Effector CD8-positive, alpha-beta T cell (primary cell): ENCODE measurements at places on chromosomes 13 and 19.

- no peak for DNase-seq
Observed at GRCh38 chr19:46861691-46862502, 1.1 kb downstream of the ARHGAP35 start.

DNA sequence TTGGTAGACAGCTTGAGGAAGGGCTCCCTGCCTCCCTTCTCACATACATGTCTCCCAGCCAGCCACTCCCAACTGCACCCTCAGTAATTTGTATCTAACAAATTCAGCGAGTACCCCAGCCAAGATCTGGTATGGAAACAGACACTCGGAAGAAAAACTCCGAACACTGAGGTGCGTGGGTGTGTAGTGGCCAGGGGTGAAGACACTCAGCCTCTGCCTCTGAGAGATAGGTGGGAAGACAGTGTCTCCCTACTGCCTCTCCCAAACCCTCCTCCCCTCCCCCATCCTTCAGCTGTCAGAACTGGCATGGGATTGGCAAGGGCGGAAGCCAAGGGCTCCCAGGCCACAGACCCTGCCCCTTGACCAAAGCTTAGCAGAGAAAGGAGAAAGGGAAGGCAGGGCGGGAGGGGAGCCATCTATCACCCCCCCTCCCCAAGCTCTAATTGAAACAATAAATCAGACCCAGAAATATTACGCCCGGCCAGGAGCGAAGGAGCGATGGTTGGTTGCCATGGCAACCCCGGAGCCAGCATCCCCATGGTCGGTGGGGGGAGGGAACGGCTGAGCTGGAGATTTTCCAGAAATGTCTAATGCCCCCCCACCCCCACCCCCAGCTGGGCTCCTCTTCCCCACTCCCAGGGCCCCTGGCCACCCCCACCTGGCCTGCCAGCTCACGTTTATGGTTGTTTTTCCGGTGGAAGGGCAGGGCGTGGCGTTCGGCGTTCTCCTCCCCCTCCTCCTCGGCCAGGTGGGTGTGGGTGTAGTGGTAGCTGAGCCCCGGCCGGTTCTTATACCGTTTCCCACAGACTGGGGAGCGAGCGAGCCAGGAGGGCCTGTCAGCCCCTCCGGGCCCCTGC is 7.0 kb downstream of the DPF1 start:
- DNase-seq: no peak

GRCh38 chr13:49226613-49227012 is 6.5 kb downstream of the MLNR start:
- no peak for DNase-seq

DNA sequence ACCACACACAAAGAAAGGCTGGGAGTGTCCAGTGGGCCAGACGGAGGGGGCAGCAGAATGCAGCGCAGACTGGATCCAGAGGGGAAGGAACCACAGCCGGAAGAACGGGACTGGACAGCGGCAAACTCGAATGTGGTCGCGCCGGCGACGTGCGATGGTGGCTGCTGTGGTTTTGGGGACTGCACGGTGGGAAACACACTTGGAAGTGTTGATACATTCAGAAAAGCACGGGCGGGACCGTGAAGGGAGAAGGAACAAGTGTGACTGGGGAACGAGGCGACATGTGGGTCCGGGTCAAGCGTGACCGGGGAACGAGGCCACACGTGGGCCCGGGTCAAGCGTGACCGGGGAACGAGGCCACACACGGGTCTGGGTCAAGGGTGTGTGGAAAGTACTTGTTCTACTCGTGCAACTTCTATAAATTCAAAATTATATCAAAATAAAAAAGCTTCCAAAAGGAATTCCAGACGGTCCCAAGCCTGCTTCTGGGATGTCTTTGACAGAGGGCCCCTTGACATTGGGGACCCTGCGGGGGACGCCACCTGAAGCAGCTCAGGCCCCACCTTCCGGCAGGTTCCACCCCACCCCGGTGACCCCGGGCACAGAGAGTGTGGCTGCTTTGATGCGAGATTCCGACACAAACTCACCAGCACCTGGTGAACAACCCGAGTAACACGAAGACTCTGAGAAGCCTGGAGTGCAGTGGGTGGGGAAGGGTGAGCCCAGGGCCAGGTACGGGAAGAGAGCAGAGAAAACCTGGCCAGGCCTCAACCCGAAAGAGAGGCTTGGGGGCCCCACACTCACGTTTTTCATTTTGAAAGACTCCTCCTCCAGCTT is 25.1 kb upstream of the C13orf46 start:
- DNase-seq: no peak

- DNase-seq: no peak
Observed at GRCh38 chr19:6017576-6017975, 39.6 kb upstream of the RANBP3 start.

DNA sequence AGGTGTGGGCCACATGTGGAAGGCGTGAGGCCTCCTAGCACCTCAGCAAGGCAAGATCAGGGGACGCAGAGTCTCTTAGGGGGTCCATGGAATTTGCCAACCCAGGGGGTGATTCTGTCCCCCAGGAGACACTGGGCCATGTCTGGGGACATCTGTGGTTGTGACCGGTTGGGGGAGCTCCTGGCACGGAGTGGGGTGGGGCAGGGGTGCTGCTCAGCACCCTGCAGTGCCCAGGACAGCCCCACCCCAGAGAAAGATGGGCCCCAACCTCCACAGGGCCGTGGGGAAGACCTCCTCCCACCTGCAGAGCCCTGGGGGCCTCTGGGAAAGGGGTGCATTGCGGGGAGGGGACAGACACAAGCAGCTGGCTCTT is 4.0 kb downstream of the MKNK2 start:
- no peak for DNase-seq

- no peak for DNase-seq
Observed at GRCh38 chr19:8110931-8111330, 38.5 kb downstream of the FBN3 start.

DNA sequence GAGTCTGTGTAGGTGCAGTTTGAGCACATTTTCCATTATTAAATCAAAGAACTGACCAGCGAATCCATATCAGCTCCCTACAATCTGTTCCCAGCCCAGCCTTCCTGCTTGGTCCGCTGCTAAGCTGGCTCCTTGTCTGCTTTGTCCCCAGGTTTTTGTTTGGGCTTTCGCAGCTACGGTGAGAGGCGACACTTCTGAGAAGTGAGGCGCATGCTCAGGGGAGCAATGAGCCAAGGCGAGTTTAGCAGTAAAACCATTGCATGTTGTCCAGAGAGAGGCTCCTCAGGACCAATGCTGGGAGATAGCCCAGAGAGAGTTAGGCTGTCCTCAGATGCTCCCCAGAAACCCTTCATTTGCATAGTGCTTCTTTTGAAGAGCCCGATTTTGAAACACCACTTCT is 162.0 kb downstream of the ITGBL1 start:
- no peak for DNase-seq

GRCh38 chr13:106151056-106151699 is 384.3 kb downstream of the EFNB2 start:
- DNase-seq: no peak

- DNase-seq: no peak
Observed at GRCh38 chr13:53560556-53560955, 531.9 kb downstream of the OLFM4 start.

DNA sequence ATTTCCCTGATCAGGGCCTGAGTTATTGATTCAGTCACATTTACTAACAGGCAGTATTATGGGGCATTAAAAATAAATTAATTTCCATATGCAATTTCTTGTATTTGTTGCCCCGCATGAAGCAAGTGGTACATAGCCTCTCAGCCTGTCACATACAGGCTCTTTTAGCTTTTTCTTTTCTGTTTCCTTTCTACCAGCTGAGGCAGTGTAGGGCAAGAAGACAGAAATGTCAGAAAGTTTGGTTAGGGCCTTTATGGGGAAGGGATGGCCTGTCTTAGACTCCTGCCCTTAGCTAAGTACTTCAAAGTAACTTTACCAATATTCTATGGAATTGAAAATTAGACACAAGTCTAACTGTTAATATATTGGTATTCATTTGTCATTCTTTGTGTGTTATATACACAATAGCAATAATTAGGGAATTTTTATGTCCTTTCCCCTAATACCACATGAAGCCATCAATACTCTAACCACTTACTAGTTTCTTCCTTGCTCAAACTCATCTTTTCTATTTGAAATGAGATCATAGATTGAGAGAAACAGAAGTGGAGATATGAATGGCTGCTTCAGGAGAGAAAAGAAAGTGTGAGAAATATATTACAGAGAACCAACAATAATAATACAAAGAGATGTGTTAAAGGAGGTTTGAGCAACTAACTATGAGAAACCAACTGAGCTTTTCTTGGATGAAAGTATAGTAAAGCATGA is 669.6 kb downstream of the PCDH17 start:
- DNase-seq: no peak

- DNase-seq: no peak
Observed at GRCh38 chr19:3024870-3025548, 4.1 kb downstream of the TLE2 start.

GRCh38 chr19:45496349-45496953 is 396 bp downstream of the RTN2 start:
- DNase-seq: no peak

- DNase-seq: no peak
Observed at GRCh38 chr13:24627946-24628345, 52.3 kb upstream of the ATP12A start.

DNA sequence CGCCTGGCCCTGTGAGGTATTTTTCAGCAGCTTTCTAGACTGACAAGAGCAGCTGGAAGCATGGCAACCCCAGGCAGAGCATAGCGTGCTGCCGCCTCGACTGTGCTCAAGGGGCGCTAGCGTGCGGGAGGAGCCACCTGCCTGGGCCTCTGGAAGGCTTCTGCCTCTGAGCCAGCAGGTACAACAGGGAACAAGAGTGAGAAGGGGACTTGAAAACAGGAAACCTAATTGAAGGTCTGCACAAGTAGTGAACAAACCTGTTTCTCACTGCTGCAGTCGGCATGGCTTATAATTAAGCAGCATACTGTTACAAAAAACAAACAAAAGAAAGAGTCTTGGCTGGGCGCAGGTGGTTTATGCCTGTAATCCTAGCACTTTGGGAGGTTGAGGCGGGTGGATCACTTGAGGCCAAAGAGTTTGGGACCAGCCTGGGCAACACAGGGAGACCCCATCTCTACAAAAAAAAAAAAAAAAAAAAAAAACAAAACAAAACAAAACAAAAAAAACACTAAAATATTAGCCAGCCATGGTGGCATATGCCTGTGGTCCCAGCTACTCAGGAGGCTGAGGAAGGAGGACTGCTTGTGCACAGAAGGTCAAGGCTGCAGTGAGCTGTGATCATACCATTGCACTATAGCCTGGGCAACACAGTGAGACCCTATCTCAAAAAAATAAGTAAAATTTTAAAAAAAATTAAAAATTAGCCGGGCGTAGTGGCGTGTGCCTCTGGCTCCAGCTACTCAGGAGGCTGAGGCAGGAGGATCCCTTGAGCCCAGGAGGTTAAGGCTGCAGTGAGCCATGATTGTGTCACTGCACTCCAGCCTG is 12.6 kb upstream of the GARRE1 start:
- no peak for DNase-seq

- DNase-seq: peak; percentile 59
Observed at GRCh38 chr19:8505680-8506401, 3.4 kb upstream of the PRAM1 start.

- peak; percentile 11 for DNase-seq
Observed at GRCh38 chr19:17209126-17210036, 5.8 kb upstream of the USE1 start.

- no peak for DNase-seq
Observed at GRCh38 chr19:1047696-1048147, 7.8 kb downstream of the ABCA7 start.

DNA sequence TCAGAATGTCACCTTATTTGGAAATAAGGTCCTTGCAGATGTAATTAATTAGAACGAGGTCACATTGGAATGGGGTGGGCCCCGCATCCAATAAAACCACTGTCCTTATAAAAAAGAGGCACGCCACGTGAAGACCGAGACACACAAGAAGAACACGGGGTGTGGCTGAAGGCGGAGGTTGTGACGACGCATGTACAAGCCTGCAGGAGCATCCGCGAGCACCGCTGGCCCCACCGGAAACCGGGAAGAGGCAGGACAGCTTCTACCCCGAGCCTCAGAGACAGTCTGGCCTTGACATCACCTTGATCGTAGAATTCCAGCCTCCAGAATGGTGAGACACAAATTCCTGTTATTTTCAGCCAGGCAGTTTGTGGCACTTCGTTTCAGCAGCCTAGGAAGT is 177.9 kb downstream of the COL4A1 start:
- DNase-seq: no peak

GRCh38 chr19:5025027-5025426 is 56.1 kb downstream of the KDM4B start:
- no peak for DNase-seq

- DNase-seq: no peak
Observed at GRCh38 chr13:59178344-59178743, 985.4 kb downstream of the DIAPH3 start.

DNA sequence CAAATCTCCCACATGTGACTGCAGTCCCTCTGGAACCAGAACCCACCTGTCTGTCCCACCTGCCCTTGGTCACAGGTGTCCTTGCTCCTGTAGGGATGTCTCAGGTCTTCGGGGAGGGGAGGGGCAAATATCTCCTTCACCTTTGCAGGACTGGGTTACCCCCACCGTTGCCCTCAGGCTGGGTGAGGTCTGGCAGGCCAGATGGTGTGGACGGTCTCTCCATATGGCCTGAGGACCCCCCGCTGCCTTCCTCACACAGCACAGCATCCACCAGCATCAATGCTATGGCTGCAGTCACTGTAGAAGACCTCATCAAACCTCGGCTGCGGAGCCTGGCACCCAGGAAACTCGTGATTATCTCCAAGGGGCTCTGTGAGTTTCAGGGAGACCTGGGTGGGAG is 10.0 kb downstream of the SLC5A5 start:
- DNase-seq: no peak

- DNase-seq: no peak
Observed at GRCh38 chr19:44303976-44304568, 753 bp downstream of the ZNF235 start.

- no peak for DNase-seq
Observed at GRCh38 chr19:16398530-16399249, 73.1 kb downstream of the EPS15L1 start.

- no peak for DNase-seq
Observed at GRCh38 chr19:51687791-51688670, 5.1 kb upstream of the SPACA6 start.
